Fibroblast of skin of scalp (primary cell): ENCODE measurements at places on chromosomes 4 and X.

DNA sequence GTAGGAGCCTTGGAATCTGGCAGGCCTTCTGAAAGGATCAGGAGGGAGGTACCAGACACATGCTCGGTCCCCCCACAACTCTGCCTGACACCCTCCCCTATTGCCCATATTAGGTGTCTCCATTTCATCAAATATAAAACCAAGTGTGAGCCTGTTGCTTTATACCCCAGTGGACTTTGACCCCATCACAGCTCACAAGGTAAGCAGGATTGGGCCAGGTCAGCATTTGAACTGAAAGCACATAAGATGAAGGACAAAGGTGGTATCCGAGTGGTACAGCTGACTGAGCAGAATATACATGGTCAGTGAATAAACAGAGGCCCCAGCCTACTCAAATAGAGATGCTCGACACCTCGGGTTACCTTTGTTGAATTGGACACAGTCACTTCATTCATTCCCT is 20.0 kb downstream of the SLC25A43 start:
- DNase-seq = no peak

DNA sequence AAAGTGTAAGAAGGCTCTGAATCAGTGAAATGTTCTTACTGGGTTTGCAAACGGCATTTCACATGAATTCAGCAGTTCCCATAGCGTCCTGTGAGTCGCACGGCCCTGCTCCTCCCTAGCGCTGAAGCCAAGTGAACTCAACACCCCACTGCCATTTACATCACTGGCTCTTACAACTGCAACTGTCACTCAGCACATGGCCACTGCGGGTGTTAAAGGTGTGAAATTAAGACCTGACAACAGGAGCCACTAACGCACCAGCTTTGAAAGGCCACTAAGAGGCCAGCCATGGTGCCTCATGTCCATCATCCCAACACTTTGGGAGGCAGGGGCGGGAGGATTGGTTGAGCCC is 31.7 kb downstream of the RNF212 start:
- no peak for DNase-seq

GRCh38 chr4:137905930-137906329 is 336.2 kb downstream of the SLC7A11 start:
- DNase-seq = peak; percentile 61

GRCh38 chr4:165312506-165312905 is 15.0 kb upstream of the MSMO1 start:
- peak; percentile 35 for DNase-seq

- no peak for DNase-seq
These were observed 57.9 kb upstream of the SPRY1 start for GRCh38 chr4:123338715-123339114.

DNA sequence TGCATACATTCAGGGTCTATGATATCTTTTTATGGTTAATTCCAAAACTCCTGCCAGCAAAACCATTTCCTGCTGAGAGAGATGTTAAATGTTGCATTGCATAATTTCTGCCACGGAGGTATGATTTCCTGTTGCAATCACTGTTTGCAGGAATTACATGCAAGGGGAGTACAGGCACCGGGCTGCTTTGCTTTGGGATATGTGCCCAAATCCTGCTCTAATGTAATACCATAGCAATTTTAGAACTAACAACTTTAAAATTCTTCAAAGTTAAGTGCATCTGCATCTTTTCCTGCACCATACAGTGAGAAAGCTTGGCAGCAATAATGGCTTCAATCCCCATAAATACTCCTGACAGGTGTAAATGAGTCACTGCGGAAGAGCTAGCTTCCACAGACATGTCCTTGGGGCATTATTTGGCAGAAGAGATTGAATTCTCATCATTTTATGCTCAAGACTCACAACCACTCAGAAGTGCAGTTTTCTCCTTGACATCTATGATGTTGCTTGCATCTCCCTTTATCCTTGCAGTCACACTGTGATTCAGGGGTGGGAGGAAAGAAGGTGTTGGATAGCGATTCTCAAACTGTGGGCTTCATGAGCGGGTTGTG is 29.6 kb downstream of the TRIM2 start:
- peak; percentile 95 for DNase-seq

DNA sequence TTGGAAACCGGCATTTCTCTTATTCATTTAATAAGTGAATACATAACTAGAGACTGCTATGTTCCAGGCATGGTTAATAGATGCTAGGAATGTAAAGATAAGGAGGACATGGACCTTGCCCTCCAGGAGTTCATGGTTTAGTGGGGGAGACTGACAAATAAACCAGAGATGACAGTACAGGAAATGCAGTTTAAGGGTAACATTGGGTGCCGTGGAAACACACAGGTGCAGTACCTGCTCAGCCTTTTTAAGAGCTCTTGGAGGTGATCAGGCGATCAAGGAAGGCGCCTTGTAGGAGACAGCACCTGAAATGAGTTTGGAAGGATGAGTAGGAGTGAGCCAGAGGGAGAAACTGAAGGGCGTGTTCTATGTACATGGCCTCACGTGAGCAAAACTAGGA is 145.8 kb downstream of the AASDH start:
- DNase-seq = no peak

GRCh38 chrX:16629909-16630308 is 20.0 kb upstream of the S100G start:
- DNase-seq = no peak

DNA sequence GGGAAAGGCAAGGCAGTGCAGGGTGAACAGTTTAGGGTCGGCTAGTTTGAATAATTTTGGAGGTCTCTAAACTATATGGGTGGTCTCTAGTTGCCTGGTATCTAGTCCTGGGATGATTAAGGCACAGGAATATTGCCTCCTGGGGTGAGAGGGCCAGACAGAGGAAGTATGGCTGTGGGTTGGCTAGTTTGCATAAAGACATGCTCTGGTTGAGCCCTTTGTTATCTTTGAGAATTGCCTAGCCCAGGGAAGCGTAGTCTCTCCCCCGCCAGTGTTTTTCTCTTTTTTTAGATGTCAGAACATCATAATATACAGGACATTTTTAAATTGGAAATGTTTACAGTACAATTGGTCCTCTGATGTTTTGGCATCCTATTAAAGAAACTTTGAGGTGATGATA is 163.5 kb downstream of the PWWP3B start:
- no peak for DNase-seq

DNA sequence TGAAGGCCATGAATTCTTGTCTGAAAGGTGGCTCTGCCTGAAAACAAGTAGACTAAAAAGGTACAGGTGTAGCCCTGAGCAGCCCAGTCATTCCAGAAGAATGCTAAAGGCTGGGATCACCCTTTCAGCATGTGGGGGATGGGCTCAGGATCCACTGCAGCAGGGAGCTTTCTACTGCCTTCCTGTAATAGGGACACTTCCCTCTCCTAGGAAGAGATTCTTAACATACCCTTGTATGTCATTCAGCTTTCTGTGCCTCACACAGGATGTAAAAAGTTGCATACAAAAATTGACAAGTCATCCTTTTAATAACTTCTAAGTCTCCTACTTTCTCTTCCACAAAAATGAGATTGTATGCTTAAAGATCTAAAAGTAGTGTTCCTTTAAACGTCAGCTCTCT is 123.3 kb downstream of the ZNF518B start:
- DNase-seq = no peak

GRCh38 chr4:101439926-101440325 is 92.6 kb upstream of the PPP3CA start:
- DNase-seq = peak; percentile 2

GRCh38 chr4:102684610-102685052 is 76.1 kb downstream of the MANBA start:
- peak; percentile 29 for DNase-seq

GRCh38 chr4:107734120-107734519 is 14.1 kb upstream of the PAPSS1 start:
- no peak for DNase-seq

GRCh38 chrX:123336666-123337065 is 152.6 kb downstream of the GRIA3 start:
- no peak for DNase-seq

DNA sequence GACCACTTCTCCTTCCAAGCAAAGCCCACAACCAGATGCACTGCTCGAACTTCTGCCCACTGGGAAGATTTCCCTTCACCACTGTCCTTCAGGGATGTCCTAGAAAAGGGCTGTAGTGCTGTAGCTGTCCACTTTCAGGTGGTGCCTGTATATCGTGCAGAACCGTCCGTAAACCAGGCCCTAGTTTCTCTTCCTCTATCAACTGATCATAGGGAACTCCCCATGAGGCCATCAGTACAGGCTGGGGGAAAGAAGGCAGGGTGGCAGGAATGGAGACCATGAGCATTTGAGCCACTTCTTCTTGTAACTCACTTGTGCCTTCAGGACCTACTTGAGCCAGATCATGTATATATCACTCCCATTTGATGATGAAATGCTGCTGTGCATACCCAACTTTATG is 57.3 kb upstream of the FAM9B start:
- DNase-seq = no peak

DNA sequence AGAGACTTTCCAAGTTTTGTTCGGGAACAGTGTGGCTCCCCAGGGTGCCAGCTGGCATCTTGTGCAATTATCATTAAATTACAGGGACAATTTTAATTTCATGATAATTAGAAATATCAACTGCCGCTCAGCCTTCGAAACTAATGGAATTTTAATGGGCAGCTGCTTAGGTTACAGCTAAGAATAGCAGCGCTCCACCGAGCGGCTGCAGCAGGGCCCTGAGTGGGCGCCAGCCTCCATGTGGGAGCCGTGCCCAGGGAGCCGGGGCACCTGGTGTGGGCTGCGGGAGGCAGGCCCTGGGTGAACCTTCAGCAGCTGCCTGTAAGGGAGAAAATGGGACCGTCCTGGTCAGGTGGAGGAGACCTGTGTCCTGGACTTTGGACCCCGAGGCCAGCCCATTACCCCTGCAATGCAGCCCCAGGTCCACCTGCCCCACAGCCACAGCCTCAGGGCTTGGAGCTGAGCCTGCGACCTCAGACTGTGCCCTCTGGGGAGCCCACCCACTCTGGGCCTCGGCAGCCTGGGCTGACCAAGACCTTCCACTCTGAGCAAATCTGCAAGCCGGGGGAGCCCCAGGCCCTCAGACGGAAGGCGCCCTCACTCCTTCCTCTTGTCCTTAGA is 21.1 kb downstream of the MSANTD1 start:
- no peak for DNase-seq

- peak; percentile 82 for DNase-seq
These were observed 600.6 kb downstream of the ANKRD50 start for GRCh38 chr4:124111922-124112321.

GRCh38 chrX:21047034-21047455 is 327.2 kb upstream of the CNKSR2 start:
- no peak for DNase-seq

- DNase-seq = no peak
These were observed 20.4 kb downstream of the BMP2K start for GRCh38 chr4:78796526-78796925.

- DNase-seq = no peak
These were observed 101.7 kb downstream of the CPZ start for GRCh38 chr4:8694226-8694625.

DNA sequence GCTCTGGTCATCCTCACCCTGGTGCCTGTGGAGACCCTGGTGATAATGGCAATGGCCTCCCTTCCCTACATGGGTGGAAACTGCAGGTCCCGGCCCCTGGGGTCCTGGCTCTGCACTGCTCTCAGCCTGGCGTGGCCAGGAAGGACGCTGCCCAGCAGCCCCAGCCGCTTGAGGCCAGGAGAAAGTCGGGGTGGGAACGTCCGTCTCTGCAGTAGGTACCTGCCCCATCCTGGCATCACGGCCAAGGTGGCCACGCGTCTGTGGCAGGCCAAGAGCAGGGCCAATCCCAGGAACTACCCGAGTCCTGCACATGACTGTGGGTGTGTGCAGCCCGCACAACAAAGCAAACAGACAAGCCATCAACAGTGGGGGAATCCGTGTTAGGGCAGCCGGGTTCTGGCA is 33.8 kb downstream of the FGFRL1 start:
- DNase-seq = no peak

- no peak for DNase-seq
These were observed 38.8 kb downstream of the BTC start for GRCh38 chr4:74755486-74755885.

DNA sequence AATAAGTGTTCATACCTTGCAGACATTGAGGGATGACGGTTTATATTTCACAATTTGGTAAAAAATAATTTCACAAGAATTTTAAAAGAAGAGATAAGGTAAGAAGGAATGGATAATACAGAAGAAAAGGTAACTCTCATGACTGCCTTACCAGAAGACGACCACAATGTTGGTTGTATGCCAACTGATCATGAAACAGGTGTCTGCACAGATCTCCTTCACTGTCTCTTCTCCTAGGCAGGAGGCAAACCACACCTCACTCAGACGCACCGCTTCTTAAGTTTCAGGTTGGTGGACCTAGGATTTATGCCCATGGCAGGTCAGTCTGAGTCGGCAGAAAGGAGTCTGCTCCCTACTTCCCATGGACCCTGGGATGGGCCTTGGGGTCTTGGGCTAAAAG is 177.2 kb downstream of the VSIG4 start:
- no peak for DNase-seq

DNA sequence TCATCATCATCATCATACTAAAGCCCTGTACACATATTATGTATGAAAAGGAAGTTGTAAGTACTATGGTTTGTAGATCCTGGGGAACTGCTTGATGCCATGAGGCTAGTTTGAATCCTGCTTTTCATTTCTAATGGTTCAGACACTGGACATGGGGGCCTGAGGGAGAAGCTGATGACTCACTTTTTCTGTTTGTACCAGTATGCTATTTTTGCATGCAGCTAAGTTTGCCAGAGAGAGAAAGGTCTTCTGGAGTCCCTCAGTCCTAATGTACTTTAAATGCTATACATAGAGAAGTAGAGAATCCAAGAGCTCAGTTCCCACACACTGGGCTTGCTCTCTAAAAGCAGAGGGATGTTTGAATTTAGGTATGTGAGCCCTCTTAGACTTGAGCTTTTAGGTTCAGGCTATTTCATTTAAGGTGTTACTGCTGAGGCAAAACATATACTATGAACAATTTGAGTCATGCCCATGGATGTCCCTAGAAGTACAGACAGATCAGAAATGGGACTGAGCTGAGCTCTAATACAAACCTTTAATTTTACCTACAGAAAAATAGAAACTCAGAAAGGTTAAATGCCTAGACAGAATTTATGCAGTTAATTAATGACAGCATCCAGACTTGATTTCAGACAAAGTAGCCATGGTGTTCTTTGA is 17.6 kb upstream of the HS3ST1 start:
- no peak for DNase-seq

GRCh38 chr4:168744021-168744420 is 247.2 kb downstream of the PALLD start:
- no peak for DNase-seq

GRCh38 chr4:14868426-14869395 is 133.6 kb upstream of the CPEB2 start:
- DNase-seq = no peak

GRCh38 chrX:136256026-136256425 is 4.8 kb upstream of the MAP7D3 start:
- DNase-seq = no peak

GRCh38 chrX:8103655-8104054 is 67.4 kb downstream of the VCX2 start:
- DNase-seq = no peak

- no peak for DNase-seq
These were observed 212.7 kb upstream of the FMR1 start for GRCh38 chrX:147699061-147699460.
